ENCODE measurements at places on chromosomes 11 and 22.
A peak's percentile ranks its signal among the peaks of the same experiment; 100 is the strongest.

DNA sequence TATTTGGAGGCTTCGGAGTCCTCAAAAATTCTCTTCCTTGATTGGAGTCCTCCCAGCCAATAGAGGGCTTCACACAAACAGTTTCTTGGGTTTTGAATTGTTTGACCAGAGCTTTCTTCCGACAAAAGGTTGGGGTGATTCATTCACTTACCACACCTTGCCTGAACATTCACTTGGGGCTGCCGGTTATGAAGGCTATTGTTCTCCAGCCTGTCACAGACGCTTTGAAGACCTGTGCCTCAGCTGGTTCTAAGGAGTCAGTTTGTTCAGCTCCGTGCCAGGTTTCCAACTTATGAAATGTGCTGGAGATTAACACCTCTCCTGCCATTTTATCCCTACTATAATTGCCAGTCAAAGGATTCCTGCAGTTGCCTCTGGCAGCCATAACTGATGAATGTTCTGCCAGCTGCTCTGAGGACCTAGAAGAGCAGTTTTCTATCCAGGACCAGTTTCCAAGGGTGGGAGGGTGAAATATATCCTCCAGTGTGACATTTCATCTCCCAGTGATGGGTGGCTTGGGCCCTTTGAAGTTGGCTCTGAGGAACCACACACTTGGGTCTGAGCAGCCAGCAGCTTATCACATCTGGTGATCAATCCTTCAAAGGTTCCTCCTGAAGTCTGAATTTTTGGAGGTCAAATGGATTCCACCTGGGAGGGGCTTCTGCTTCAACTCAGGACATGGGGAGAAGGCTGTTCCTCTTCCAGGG, 31.4 kb downstream of the LIMK2 start:
- no peak for DNase-seq

- DNase-seq = no peak
These were observed 147.9 kb downstream of the C11orf91 start for GRCh38 chr11:33552756-33553155.

DNA sequence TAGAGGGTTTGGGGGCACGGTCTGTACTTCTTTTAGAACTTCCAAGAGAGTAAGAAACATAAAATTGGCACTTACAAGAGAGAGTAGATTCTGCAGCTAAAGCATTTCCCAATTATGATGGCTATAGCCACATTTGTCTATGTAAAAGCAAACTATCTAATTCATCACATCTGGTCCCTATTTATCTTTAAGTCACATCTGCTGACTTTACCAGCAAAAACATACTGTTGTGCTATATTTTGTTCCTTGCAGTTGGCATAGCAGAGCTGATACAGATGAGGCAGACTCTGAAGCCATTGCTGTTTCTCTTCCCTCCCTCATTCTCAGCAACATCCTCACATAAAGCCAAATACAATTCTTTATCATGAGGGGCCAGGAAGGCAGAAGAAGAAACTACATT, 1533.5 kb upstream of the RAG2 start:
- DNase-seq = no peak

GRCh38 chr11:126587541-126587940, 232.1 kb downstream of the ST3GAL4 start:
- no peak for DNase-seq

DNA sequence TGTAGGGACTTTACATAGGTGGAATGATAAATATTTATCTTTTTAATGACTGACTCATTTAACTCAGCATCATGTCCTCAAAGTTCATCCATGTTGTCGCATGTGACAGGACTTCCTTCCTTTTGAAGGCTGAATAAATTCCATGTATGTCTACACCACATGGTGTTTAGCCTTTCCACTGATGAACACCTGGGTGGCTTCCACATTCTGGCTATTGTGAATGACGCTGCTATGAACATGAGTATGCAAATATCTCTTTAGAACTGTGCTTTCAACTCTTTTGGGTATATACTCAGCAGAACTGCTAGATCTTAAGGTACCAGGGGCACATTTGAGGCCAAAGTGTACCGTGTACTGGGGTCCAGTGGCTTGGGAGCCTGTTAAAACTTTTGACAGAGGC, 24.1 kb downstream of the LARGE1 start:
- no peak for DNase-seq

- DNase-seq = no peak
These were observed 50.9 kb upstream of the UBASH3B start for GRCh38 chr11:122604621-122605020.

- no peak for DNase-seq
These were observed 201.5 kb downstream of the SOX6 start for GRCh38 chr11:16154715-16155396.

DNA sequence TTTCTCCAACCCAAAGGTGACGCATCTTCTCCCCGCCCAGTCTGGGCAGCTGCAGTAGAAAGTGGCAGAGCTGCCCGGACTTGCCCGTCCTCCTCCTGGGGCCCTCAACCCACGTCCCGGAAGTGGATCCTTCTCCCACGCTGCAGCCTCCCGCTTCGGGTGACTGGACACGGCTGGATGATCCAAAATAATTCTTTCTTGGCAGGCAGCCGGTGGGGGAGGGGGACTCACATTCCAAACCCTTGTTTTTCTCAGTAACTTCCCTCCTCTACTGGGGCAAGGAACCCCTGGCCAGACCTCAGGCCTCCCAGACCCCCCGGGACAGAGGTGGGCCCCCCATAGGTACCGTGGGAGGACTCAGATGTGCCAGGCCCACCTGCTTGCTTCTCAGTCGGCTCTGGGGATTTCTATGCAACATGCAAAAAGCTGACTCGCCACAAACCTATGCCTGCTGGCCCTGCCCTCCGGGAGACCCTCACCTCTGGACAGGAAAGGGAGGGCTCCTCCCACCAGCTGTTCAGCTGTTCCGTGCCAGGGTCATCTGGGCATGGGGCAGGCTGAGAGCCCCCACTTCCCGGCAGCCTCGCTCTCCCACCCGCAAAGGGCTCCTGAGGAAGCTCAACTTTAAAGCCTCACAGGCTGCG, 1.4 kb downstream of the PLXNB2 start:
- peak; percentile 76 for DNase-seq

DNA sequence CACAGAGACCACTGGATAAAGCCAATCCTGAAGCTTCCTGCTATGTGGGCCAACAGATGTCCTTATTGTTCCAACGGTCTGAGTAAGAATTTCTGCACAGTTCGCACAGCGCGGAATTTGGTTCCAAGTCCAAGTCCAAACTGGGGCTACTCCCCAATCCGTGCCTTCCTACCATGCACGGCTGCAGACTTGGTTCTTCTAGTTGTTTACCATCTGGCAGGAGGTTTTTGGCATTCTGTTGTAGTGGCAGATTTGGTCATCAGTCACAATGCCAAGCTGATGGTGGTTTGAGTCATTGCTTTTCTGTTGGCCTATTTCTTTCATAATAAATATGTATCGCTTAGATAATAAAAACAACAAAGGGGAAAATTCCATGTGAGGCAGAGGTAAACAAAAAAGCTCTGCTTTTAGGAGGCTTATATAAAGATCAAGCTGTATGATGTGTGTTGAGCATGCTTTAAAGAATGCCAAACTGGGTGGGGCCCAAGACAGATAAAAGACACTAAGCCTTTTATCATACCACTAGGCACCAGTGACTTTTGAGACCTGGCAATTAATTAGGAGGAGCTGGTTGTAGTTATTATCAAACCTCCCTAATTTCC, 52.5 kb upstream of the SYN3 start:
- DNase-seq = no peak

DNA sequence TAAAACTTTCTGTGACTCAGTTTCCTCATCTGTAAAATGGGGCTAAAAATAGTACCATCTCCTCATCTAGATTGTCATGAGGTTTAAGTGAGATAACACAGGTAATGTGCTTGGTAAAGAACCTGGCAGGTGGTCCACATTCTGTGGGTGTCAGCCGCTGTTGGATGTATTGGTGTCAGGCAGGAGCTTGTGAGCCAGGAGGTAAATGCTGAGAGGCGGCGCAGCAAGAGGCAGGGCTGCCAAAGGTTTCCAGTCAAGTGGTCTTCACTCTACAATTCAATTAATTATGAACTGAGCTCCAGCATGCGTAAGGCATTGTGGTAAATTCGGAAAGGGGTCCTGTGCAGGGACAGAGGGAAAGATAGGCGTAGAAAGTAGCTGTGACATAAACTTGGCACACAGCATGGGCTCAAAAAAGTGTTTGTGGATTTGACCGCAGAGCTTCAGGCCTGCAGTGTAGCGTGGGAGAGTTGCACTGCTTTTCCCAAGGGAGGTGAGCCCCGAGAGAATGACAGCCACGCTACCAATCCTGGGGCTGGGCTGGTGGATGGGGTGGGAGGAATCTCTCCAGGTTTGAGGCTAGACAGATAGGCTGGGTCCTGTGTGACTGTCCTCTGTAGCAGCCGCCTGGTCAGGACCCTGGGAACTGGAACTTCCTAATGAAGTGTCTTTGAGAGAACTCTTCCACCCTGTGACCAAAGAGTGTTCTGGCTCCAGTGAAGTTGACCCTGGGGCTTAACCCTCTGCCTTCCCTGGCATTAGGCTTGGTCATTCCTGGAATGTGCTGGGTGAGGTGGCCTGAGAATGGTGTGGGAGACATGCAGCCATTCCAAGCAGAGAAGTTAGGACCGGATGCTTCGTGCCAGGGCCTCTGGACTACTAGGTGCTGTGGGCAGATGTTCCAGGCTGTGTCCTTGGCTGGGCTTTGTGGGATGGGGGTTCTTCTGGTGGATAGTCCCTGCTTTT, 122.4 kb downstream of the FEZ1 start:
- DNase-seq = no peak

- no peak for DNase-seq
These were observed 75.7 kb downstream of the JRKL start for GRCh38 chr11:96465512-96465911.

GRCh38 chr22:40463017-40463631, 92.7 kb downstream of the SGSM3 start:
- DNase-seq = peak; percentile 17

DNA sequence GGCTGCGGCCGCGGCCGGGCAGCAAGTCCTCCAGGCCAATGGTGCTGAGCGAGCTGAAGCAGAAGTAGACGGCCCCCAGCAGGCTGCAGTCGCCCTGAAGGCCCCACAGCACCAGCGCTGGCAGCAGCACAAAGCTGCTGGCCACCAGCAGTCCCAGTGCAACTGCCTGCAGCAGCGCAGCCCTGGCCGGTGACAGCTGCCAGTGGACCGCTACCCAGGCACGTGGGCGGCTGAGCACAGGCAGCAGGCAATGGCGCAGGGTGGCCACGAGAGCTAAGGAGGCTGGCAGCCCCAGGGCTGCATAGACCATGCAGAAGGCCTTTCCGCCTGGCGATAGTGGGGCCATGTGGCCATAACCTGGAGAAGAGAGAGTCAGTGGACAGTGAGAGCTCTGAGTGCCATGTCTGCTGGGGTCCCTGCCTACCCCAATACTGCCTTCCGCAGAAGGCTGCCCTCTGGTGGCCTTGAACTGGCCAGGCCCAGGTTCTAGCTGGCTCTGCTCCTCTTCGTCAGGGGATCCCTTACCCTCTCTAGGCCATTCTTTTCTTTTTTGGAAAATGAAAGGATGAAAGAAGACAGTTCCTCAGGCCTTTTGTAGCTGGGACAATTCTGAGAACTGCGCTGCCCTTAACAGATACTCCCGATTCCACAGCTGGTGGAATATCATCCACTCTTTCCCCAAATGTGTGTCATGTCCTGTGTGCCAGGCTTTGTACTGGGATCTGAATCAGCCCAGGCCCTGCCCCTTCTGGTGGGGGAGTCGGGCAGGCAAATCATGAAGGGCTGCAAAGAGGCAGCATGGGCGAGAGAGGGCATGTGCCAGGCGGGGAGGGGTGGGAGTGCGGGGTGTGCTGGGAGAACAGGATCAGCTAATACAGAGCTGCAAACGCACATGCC, 1.8 kb downstream of the KCNK7 start:
- DNase-seq = peak; percentile 64

DNA sequence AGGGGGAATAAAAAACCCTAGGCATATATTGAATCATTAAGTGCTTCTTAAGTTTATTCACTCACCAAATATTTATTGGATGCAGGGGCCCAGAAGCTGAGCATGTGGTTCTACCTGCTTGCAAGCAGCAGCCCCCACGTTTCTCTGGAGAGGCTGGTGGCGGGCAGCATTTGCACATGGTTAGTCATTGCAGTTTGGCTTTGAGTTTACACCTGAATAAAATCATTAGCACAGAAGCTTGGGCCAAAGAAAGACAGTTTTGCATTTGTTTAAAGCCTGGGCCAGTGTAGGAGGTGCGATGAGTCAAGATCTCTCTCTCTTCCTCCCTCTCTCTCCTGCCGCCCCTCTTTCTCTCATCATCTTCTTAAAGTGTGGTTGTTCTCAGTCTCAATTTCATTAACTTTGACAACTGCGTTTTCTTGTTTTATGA, 72.6 kb downstream of the C22orf31 start:
- no peak for DNase-seq

DNA sequence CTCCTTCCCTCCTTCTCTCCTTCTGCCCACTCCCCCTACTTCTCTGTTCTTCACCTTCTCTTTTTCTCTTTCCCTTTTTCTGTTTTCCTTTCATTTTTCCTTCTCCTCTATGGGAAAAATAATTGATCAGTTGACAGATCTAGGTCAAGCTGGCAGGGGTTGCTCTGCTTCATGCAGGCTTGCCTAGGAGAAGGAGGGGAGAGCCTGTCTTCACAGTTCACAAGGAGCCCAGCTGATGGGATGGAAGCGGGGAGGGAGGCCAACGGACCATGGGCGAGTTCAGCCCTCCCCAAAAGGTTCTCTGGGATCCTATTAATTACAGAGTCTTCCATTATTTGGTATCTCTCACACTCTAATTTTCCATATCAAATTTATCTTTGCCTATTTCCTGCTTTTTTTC, 5.5 kb downstream of the NTM start:
- no peak for DNase-seq

DNA sequence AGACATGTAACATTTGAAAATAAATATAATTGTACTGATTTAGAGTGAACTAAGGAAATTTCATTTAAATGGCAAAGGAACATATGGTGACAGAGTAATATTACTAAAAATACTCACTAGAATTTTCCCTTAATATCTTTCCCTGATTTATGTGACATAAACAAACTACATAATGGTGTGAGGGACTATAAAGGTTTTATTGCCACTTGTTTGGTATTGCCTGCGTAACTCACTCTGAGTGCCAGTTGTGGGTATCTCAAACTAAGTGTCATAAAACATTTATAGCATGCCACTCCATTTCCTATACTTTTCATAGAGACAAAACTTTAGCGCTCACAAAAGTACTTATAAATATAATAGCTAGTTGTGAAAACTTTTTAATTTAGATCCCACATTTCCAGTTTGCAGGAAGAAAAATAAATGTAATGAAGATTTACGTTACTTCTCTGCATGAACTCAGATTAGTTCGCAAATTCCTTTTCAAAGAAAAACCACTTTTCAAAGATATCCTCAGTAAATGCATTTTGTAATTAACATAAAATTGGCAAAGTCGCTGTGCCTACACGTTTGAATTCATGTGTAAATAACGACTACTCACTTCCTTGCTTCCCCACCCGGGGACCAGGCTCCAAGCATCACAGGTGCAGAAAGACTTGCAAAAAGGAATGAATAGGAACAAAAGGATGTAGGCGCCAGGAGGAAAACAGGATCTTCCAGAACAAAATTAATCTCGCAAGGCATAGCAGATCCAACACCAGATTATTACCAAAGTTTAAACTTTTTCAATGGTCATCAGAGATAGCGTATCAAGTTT, 1.6 kb upstream of the QSER1 start:
- no peak for DNase-seq

Measured in hematopoietic multipotent progenitor cell treated with erythropoietin and hydrocortisone succinate and interleukin-3 and kit ligand, for 17 days (in vitro differentiated cells).